CD8-positive, alpha-beta memory T cell (primary cell): ENCODE measurements at places on chromosomes 4 and X. TPM values are rescaled to one million over a fixed set of nuclear protein-coding genes. Genes with fewer than 3 reads are reported as not detected.

Gene NALF2
- not detected for polyA plus RNA-seq

Gene LANCL3
- 0.37 TPM for polyA plus RNA-seq

Gene ADAMTS3
- polyA plus RNA-seq: not detected

Gene POF1B
- not detected for polyA plus RNA-seq

Gene CLDN22
- not detected for polyA plus RNA-seq

Gene LRRC66
- not detected for polyA plus RNA-seq

Gene SYNPO2
- polyA plus RNA-seq: 0.21 TPM

Gene FAM90A26
- not detected for polyA plus RNA-seq

Gene PARM1
- not detected for polyA plus RNA-seq

Gene ANOS1
- not detected for polyA plus RNA-seq

Gene CCNA2
- polyA plus RNA-seq: 0.28 TPM

Gene FGD1
- 0.67 TPM for polyA plus RNA-seq

Gene NXF2
- polyA plus RNA-seq: not detected
